ENCODE measurements at places on chromosomes 6 and 20.

DNA sequence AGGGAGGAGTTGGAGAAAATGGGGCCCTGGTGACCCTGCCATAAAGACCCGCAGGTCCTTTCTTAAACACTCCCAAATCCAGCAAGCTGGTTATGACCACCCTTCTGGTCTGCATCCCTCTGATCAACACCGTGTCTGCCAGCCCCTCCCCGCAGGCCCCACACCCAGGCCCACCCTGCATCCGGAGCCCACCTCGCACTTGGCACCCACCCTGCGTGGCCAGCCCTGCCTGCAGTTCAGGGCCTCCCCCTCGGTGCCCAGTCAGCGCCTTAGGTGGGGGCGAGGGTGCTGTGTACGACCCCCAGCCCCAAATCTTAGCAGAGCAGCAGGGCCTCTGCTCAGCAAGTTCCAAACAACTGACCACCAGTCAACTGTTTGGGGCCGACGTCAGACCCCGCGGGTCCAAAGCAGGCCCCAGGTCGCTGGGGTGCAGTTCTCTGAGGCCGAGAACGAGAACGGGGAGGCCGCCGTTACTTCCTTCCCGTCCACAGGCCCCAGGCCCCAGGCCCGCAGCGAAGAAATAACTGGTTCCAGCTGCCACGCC is 1.2 kb downstream of the ACSS1 start:
- DNase-seq, result no peak

DNA sequence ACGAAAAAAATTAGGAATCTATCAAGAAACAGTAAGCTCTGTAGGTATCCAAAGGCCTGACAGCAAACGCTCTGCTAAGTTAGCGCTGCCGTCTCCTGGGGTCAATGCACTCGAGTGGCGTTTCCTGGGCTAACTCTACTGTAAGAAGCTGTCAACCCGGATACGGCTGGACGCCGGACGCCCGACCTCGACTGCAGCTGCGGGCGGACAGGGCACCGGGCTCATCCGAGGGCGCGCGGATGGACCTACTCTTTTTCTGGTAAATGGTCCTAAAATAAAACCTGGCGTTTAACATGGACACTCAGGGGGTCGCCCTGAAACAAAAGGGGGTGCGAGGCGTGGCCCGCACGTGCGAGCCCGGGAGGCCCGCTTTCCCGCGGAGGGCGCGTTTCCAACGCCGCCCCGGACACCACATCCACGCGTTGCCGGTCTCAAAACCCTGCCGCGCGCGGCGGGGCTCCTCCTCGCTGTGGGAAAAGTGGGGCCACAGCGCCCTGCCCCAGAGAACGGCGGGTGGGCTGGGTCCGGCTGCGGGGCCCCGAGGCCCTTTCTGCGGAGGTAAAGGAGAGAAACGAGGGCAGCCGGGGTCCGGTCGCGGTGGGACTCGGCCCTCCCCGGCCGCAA is 537 bp downstream of the TCP1 start:
- DNase-seq, result no peak

DNA sequence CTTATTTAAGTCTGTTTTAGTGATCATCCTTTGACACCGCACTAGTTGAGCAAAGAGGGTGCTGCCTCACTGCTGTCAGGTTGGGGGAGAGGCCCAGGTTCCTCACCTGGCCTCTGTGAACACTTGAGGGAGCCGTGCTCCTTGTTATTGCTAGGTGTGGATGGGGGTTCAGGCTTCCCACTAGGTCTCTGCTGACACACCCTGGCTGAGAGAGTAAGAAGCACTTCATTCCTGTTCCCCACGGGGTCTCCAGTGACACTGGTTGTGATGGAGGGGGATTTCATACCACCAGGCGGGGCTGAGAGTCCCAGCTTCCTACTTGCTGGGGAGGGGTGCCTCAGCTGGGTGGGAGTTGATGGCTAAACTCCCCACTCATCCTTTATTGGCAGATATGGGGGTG is 11.1 kb upstream of the NOTCH4 start:
- DNase-seq, result no peak

- no peak for DNase-seq
Observed at GRCh38 chr6:39266782-39267355, 37.6 kb upstream of the KCNK5 start.

GRCh38 chr20:32672394-32672981 is 1.3 kb downstream of the C20orf203 start:
- no peak for DNase-seq

DNA sequence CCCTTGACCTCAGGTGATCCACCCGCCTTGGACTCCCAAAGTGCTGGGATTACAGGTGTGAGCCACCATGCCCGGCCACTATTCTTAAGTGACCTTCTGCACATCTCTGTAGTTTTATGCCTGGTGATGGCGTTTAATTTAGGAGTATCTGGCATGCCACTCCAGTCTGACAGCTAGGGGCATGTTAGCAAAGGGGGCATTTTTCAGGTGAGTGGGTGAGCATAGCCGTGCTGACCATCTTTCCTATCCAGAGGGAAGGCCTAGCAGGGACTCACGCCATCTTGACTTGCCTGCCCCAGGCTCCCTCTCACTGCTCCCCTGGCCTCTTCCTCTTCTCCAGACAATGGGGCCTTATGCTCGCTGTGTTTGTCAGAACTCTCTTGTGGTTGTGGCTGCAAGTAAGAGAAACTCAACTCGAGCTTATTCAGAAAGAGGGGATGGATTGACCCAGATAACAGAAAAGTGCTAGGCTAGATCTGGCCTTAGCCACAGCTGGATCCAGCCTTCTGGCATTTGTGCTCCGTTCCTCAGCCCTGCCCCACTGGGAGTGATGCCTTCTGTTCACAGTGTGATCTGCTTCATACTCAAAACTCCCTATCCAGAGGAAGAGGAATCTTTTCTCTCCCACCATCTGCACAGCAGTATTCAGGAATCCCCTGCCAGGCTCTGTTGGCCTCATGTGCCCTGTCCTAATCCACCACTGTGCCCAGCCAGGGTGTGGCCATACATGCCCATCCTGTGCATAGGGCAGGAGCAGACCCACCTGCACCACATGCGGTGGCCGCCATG is 174.5 kb upstream of the AKAP12 start:
- DNase-seq, result no peak

- DNase-seq, result no peak
Observed at GRCh38 chr6:110095935-110096334, 83.5 kb downstream of the WASF1 start.

DNA sequence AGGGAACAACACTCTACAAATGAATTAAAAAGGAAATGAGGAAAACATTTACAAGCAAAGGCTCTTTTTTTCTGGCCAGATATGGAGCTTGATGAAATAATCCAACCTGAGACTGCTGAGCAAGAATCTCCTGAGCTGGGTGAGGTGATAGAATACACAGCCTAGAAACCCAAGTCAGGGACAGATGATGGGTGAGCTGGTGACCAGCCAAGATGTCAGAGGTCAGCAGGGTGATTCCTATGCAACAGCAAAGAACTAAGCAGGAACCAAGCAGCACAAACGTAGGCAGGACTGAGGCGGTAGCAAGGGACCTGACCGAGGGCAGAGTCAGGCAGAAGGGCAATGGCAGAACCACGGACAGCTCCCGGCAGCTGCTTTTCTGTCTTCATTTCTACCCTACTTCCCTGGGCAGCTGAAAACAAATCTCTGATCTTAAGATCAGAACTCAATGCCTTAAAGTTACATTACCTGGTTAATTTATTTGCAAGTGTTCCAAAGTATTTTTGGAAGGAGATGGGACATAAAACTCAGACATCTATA is 75.1 kb downstream of the CDC40 start:
- DNase-seq, result no peak

GRCh38 chr6:83854001-83854501 is 891 bp downstream of the RIPPLY2 start:
- no peak for DNase-seq

- DNase-seq, result no peak
Observed at GRCh38 chr6:34304164-34304563, 55.4 kb upstream of the SMIM29 start.

DNA sequence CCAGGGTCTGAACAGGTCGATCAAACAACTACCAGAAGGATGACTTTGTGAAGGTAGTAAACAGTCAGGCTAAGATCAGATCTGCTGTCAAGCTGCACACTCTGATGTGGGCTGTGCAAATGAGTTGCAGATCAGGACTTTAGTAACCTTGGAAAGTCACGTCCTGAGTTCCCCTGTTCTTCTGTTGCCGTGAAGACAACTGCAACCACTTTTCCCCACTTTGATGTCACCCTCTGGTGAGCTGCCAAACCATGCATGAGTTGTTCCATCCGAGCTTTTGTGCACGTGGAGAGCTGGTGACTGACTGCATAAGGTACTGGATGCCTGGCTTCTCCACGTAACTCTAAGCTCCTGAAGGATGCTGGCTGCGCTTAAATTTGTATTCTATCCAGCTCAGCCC is 111.0 kb downstream of the CD83 start:
- no peak for DNase-seq

DNA sequence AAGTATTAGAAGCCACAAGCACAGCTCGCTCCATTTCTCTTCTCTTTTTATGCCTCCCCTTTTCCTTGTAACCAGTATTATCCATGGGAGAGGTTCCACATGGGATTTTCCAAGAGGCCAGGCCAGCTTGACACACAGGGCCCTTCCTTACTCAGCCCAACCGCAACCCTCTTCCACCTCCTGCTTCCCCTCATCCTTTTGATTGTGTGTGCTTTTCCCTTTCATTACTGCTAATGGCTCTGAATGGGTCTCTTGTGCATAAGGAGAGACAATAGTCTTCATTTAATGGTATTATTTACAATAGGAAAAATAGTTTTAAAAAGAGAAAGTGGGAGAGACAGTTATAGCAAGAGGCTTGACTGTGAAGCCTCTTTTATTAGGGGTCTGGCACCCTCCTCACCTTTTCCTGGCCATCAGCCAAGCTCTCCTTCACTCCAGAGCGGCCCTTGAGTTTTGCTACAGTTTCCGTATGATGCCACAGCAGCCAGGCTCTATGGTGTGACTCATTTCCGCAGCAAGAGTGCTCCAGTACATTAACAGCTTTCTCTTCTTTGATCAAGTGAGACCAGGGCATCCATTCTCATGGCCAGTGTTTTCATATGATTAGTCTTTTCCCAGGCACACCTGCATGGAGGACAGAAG is 579.5 kb downstream of the TFAP2B start:
- DNase-seq, result no peak

GRCh38 chr6:33088931-33089620 is 13.3 kb downstream of the HLA-DPB1 start:
- DNase-seq, result no peak

DNA sequence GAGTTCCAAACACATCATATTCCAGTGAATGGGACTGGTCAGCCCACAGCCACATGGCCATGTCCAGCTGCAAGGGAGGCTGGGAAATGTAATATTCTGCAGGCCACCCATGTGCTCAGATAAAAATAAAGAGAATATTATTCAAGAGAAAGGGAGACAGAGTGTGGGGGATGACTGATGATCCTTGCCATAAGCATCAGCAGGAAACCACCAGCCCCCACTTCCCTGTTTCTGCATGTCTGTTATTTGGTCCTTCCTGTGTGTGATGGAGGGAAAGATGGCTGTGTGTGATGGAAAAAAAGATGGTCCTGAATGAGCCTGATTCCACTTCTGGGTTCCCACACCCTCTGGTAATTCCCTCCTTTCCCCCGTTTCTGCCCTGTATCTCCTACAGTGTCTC is 13.1 kb upstream of the RSPO4 start:
- no peak for DNase-seq

GRCh38 chr6:107192830-107193229 is 77.5 kb upstream of the BEND3 start:
- DNase-seq, result no peak

DNA sequence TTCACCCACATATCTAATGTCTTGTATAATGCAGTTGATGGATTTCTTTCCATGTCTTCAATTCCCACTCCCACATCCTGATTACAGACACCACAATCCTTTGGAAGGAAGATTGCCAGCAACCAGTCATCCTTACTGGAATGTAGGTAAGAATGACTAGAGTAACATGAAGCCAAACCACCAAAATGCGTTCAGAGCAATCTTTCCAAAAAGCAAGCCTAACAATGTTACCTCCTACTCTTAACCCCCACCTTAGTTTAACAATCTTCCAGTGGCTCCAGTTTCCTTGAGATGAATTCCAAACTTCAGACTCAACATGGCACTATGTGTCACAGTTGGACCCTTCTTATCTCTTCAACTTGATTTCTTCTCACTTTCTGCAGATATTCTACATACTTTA is 685.6 kb downstream of the DOK5 start:
- no peak for DNase-seq

DNA sequence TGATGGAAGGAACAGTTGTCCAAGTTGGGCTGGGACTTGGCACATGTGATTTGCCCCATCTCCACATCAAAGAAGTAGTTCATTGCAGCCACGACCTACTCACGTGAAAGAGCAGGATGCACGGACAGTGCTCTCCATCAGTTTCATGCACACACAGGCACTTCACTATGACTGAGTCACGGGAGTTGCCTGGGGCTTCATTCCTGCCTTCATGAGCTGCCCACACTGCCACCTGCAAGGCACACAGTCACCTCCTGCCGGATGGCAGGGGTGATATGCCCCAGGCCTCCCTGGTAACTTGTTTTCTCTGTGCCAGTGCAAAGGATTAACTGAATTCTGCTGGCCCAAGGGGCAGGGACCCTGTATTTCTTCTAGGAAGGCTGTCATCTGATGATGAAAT is 22.8 kb downstream of the CST5 start:
- DNase-seq, result no peak

DNA sequence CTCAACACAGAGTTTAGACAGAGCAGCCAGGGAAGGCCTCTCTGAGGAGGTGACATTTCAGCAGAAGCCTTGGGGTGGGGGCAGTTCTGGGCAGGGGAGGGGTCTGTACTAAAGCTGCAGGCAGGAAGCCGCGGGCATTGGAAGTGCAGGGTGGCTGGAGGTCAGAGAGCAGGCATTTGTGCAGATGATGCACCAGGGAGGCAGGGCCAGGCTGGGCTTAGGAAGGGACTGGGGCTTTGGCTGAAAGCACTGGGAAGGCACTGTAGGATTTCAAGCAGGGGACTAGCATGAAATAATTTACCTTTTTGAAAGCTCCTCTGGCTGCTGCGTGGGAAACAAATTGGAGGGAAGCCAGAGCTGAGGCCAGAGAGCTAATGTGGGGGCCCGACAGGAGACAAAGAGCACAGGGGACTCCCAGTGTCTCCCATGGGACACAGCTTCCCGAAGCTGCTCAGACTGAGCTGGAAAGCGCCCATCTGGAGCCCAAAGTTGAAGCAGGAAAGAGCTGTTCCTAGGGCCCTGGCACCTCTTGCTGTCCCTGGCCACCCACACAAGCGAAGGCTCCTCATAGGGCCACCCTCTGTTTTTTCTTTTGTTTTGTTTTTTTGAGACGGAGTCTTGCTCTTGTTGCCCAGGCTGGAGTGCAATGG is 19.3 kb downstream of the ADA start:
- DNase-seq, result no peak

GRCh38 chr20:13331536-13331935 is 110.5 kb downstream of the ISM1 start:
- no peak for DNase-seq

DNA sequence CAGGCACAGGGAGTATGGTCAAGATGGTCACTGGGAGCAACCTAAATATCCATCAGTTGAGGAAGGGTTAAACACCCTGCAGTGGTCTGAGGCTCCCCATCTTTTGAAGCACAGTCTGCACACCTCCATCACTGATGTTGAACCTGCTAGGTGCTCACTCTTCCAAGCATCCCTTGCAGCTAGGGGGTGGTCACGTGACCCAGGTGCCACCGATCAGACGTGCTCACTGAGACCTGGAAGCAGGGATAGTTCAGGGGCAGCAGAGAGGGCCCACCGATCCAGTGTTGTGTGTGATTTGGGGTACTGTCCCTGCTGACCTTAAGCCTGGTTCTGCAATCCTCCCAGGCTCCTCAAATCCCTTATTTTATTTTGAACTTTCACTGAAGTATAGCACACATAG is 134.6 kb downstream of the CEBPB start:
- DNase-seq, result no peak
